HT1080 (cell line): ENCODE measurements at places on chromosomes 4 and X. TPM values are rescaled to one million over a fixed set of nuclear protein-coding genes. Genes with fewer than 3 reads are reported as not detected.

Gene FGFBP1
- 0.05 and 0.47 TPM in 2 replicates for total RNA-seq

DNA sequence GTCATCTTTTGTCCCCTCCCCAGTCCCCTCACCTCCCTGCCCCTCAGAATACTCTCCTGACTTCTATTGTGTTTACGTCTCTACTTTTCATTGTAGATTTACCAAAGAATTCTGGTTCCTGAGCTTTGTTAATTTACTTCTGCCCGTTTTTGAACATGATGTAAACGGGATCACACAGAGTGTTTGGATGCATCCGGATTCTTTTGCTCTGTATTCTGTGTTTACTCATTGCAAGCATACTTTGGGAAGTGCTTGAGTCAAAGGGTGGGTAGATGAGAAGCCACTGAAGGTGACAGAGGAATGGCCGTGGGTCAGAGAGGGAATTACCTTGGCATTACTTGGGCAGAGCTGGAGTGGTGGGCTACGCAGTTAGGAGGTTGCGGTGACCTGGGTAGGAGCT, 18.0 kb downstream of the CLCN4 start:
- DNase-seq: no peak

GRCh38 chr4:21592970-21593670, 355.5 kb downstream of the KCNIP4 start:
- peak; percentile 21 for DNase-seq

DNA sequence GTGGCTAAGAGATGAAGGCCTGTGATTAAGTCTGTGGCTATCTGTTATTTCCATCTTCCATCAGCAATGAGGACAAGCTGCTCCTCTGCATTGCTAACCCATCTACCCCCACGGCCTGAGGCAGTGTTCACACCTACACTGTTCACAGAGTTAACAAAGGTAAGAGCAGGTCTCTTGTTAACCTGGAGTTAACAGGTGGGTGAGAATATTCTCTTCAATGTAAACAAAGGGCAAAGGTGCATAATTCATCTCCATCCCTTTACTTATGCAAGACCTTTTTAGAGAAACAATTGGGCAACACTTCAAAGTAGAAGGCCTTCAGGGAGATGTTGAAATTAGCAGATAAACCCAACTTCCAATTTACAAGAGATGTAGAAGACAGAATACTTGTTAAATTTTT, 2.8 kb downstream of the SLC35A2 start:
- no peak for DNase-seq

DNA sequence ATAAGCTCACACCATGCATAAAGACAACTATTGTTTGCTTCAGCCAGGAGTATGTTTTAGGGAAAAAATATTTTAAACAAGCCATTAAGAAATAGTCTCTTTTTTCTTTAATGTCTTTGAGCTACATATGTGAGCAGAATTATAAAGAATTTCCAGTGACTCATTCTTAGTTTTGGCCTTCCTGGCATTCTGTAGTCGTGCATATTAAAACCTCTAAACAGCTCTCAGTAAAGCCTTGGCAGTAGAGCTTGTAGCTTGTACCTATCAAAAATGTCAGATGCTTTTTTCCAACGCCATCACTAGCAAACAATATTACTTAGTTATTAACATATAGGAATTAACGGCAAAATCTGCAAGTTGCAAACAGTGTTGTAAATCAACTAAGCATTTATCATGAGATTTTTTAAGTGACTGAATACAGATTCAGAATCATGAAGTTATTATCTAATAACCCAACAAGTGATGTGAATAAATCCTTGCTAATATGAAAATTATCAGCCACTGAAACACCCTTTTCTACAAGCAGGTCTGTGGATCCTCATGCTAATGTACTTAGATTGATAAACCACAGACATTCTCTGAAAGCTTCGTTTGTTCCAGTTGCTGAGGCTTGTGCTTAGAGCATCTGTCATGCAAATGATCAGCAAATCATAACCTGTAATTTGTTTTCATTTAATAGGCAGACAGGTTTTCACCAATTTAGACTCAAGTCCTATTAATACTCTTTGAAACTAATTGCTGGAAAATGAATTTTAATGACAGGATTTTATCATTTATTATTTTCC, 412.0 kb upstream of the ATOH1 start:
- DNase-seq: peak; percentile 10

- no peak for DNase-seq
Measured at GRCh38 chrX:13816176-13816575, 717 bp downstream of the GPM6B start.

GRCh38 chr4:41969671-41970070, 11.9 kb upstream of the DCAF4L1 start:
- no peak for DNase-seq

Gene CLCN5
- 2.9 and 3.0 TPM in 2 replicates for total RNA-seq

Gene NPNT
- not detected in 2 replicates for total RNA-seq

GRCh38 chr4:145435646-145436045, 46.0 kb upstream of the SMAD1 start:
- DNase-seq: no peak

DNA sequence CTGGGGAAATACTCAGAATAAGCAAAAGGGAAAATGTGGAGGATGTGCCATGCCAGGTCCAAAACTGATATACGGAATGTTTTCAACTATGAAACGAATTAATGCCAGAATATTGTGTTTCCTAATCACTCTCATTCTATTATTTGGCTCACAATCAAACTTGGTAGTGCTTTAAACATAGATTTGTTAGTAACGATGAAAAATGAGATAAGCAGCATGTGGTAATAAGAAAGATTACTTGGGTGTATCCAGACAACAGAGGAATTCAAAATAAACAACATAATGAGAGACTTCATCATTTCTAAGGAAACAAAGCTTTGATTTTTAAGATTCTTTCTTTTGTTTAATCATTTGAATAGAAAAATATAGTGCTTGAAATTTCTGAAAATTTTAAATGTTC, 237.3 kb downstream of the TACR3 start:
- DNase-seq: no peak

- peak; percentile 62 for DNase-seq
Measured at GRCh38 chr4:83252782-83253405, 31.7 kb downstream of the COQ2 start.

DNA sequence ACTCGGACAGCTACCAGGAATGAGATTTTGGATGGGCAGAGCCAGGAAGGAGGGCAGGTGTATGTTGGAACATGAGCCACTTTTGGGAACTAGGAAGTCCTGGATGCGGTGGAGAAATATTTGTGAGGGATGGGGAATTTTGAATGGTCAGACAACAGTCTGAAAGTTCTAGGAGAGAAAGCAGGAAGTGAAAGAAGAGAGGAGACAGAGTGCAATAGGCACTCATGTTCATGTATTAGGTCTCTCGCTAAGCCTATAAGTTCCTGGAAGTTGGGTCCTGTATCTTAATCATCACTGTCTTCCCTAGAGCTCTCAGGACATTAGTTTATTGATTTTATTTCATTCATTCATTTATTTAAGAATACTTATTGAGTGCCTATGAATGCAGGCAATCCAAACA, 65.7 kb upstream of the CITED1 start:
- DNase-seq: no peak

DNA sequence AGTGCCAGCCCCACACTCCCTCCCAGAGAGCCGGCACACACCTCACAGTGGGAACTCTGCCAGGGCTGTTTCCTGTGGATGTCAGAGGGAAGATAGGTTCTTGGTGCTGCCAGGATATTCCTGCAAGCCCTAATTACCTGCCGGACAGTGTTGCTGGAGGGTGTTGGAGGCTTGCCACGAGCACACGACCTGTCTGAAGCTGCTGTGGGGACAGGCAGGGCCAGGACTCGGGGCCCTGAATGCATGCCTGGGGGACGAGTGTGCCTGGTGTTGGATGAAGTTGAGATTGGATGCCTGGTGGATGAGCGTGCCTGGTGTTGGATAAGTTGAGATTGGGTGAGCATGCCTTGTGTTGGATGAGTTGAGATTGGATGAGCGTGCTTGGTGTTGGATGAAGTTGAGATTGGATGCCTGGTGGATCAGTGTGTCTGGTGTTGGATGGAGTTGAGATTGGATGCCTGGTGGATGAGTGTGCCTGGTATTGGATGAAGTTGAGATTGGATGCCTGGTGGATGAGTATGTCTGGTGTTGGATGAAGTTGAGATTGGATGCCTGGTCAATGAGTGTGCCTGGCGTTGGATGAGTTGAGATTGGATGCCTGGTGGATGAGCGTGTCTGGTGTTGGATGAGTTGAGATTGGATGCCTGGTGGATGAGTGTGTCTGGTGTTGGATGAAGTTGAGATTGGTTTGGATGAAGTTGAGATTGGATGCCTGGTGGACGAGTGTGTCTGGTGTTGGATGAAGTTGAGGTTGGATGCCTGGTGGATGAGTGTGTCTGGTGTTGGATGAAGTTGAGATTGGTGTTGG, 23.2 kb upstream of the UVSSA start:
- peak; percentile 98 for DNase-seq

- DNase-seq: peak; percentile 4
Measured at GRCh38 chrX:64975491-64975890, 759 bp downstream of the ZC4H2 start.

Gene RELL1
- 36.5 and 50.6 TPM in 2 replicates for total RNA-seq

Gene CSN1S1
- total RNA-seq: not detected in 2 replicates

DNA sequence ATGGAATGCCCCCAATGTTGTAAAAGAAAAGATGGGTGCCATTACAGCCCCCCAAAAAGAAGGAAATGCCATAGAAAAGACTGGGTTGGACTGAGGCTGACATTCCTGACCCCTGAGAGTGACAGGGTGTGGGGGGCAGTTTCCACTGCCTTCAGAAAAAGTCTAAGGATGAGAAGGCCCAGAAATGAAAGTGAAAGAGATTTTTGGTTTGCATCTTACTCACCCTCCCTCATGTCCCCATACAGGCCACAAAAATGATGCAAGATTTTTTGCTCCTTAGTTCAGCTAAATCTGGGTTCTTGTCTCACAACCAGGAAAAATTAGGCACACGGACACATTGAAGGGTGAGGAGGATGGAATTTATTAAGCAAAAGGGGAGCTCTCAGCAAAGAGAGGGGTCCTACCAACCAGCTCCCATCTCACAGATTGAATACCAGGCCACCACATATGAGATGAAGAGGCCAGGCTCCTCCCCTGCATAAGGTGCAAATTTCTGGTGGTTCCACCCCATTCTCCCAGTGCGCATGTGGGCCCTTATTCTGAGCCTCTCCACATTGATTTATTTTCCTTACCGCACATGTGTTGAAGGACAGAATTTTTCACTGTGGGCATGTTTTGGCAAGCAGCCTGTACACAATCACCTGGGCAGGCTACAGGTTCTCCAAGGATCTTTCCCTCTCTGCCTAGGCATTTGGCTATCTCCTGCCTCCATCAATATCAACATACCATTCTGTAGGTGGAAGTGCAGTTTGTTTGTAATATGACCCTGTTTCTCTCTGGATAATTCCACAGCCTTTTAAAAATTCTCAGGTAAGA, 18.8 kb downstream of the PPP4R3C start:
- peak; percentile 21 for DNase-seq

Gene CXCL13
- total RNA-seq: not detected in 2 replicates

DNA sequence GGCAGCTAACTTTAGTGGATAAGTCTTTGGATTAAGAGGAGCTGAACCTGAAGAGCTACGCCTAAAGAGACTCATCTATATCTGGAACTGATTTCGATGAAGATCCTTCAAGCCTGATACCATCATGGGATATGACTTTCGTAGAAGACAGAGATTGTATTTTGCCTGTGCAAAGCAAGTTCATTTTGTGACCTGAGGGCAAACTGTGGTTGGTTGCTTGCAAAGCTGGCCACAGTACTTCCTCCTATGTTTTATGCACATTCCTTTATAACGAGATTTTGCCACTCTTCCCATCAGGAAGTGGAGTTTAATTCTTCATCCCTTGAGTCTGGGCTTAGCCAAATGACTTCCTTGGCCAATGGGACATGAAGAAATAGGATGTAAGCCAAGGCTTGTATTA, 519.3 kb upstream of the NR3C2 start:
- DNase-seq: no peak

GRCh38 chr4:113407409-113407808, 354.1 kb downstream of the CAMK2D start:
- no peak for DNase-seq

Gene NDUFA1
- total RNA-seq: 45.8 and 102 TPM in 2 replicates

- no peak for DNase-seq
Measured at GRCh38 chrX:153687121-153688039, at the start of gene SLC6A8. SLC6A8 (plus strand) TSS chrX:153687926; CDS start chrX:153688575, 649 bp downstream.

DNA sequence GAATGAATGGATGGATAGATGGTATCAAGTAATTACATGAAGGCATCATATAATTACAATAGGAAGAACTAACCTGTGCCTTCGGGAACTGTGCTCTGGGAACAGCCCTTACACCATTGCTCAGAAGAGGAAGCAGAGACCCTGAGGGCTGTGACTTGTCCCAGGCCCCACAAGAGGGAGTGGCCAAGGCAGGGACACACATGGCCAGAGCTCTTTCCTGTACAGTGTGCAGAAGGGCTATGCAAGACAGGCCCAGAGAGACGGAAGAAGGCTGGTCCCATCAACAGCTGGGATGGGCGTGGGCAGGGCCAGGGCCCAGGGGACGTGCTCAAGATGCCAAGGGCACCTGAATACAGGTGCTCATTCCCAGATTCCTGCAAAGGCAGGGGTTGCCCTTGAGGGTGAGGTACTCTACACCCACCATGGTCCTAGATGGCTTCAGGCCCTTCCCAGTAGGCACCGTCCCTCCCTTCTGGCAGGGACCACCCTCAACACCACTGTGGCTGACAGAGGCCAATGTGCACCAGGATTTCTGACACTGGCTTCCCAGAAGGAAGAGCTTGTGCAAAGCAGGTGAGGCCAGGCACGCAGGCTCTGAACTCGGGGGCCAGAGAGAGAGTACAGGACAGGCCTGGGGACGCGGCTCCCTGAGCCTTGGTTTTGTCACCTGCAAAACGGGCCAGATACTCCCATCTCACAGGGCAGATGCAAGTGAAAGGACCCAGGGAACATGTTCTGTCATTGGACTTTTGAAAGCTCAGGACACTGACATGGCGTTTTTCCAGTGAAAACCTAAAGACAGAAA, 1.7 kb downstream of the EVC2 start:
- DNase-seq: no peak

- no peak for DNase-seq
Measured at GRCh38 chr4:85431881-85432485, 43.0 kb upstream of the ARHGAP24 start.

DNA sequence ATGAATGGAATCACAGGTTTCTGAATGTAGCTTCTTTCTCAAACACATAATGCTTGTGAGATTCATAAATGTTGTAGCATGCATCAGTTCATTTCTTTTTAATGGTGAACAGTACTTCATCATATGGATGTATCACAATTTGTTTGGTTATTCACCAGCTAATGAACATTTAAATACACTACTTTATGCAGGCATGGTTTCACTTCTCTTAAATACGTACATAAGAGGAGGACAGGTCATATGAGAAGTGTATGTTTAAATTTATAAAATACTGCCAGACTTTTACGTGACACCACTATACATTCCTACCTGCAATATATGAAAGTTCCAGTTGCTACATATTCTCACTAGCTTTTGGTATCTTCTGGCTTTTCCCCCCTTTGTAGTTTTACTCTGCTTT, 65.4 kb downstream of the ANKRD17 start:
- DNase-seq: no peak

Gene PPARGC1A
- total RNA-seq: 1.6 and 2.1 TPM in 2 replicates
